ENCODE measurements at places on chromosomes 5 and 9.

DNA sequence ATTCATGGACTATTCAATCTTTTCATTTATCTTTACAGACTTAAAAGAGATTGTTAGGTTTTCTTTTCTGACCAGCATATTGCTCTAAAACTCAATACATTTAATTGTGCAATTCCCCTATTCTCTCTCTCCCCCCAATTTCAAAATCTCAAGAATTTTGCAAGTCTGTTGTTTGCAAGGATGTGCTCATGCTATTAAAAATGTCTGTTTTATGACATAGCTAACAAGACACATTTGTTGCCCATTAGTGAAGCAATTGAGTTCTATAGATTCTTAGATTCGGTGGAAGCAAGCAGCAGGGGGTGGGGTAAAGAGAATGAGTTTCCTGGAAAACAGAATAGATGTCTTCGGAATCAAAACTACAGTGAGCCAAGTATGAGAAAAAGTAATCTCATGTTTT is 8.5 kb upstream of the CSNK1A1 start:
- DNase-seq: no peak

DNA sequence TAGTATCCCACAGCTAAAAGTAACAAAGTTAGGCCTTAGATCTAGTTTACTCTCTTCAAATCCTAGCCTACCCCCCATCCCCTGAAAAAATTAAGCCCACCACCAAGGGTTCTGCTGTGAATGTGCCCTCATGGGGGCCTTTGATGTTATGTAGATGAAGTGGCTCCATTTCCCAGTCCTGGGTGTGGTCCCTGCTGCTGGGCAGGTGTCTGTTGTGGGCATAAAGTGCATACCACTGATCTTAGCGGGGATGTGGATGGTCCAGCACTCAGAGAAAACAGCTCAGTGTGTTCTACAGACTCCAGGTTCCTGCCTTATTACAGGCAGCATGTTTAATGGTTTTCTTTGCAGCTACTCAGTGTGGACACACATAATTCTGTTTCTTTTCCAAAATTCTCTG is 1.9 kb downstream of the PCBD2 start:
- no peak for DNase-seq

- DNase-seq: peak; percentile 17
Measured at GRCh38 chr9:128098297-128099230, 29.0 kb downstream of the PTGES2 start.

GRCh38 chr9:995781-996180 is 19.3 kb downstream of the DMRT3 start:
- DNase-seq: no peak

- no peak for DNase-seq
Measured at GRCh38 chr5:1130218-1130946, 18.5 kb upstream of the SLC12A7 start.

DNA sequence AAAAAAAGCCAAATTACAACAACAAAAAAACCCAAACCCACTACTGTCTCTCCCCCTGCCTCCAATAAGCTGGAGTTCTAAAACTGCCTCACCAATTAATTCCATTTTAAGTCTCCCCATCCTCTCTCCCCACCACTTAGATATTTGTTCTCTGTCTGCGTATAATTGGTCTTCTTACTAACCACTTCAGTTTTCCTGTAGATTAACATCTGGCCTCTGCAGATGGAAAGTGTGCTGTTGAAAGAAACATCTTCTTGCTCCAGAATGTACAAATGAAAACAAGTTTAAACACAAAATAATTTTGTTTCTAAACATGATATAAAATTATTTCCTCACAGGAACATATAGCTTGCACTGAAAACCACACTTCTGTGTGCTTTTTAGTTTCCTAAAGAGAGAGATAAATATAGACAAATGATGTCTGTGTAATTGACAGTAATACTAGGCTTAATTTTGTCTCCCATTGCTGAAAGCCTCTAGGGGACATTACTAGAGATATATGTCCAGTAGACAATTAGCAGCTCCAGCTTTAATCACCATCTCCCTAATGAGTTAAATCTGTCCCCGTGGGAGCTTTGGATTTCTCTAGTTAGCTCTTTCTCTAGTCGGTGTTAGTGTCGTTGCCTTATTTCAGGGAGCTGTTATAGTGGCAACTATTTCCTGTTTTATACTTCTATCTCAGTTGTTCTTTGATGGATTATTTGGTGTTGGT is 164.0 kb downstream of the ARHGAP26 start:
- no peak for DNase-seq
